ENCODE measurements at places on chromosomes 12 and 14. TPM values are rescaled to one million over a fixed set of nuclear protein-coding genes. Genes with fewer than 3 reads are reported as not detected.

- DNase-seq = no peak
Observed at GRCh38 chr12:43162138-43162537, 389.9 kb downstream of the ADAMTS20 start.

DNA sequence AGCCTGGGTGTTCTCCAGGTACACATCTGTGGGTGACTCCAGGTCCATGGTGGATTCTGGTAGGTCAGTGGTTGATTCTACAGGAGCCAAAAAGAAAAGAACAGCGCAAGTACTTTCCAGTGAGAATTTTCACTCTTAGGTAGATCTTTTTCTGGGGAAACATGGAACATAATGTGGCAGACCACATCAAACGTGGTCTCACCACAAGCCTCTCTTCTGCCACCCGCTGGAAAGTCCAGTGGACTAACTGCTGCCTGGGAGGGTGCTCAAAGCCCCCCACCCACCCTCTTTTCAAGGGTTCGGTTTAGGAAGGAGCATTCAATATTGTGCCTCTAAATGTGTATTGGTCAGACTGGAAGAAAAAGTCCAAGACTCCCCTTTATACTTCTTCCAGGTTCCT is 36.1 kb upstream of the PRB2 start:
- no peak for DNase-seq

KRT77 gene
- not detected for polyA plus RNA-seq

KNTC1 gene
- 30.6 TPM for polyA plus RNA-seq

RIMKLB gene
- 20.8 TPM for polyA plus RNA-seq

- DNase-seq = no peak
Observed at GRCh38 chr14:100717386-100717785, 9.3 kb upstream of the DLK1 start.

- no peak for DNase-seq
Observed at GRCh38 chr12:67881565-67881964, 107.7 kb upstream of the IFNG-AS1 start.

DNA sequence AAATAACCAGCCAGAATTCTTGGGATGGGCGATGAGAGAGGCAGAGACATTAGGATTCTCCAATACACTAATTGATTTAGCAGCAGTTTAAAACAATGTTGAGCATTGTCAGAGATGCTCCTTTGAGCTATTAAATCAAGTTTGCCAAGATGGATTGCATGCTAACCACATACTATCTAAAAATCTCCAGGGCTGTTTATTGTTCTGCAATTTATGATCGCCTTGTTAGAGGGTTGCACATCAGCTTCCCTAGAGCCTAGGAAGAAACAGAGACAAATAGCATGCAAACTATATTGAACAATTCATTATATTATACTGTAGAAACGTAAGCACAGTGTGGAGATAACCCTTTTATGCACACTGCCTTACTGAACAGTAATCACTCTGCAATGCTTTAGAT is 599.9 kb downstream of the SOX5 start:
- DNase-seq = no peak

DNA sequence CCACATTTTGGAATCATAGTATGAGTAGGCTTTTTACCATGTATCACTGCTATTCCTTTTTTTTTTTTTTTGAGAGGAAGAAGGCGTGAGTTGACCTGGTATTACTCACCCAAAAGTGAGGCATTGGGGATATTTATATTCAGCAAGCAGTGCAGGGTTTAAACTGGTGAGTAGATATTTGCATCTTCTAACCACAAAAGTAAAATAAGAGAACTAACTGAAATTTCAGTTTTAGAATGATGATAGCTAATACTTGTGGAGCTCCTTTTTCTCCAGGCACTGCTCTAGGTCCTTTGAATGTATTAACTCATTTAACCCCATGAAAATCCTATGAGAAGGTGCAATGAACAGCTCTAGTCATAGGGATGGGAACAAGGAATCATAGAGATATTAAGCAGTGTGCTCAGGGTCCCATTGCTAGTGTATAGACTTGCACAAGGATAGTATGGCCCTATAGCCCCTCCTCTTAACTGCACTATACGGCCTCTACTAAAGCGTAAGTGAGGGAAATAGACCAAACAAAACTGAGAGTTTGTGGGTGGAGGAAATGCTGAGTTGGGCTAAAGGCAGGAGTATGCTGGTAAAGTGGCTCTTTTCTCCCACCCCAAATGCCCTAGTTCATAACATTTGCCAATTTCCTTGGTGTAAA is 104.3 kb upstream of the MAX start:
- no peak for DNase-seq

DNA sequence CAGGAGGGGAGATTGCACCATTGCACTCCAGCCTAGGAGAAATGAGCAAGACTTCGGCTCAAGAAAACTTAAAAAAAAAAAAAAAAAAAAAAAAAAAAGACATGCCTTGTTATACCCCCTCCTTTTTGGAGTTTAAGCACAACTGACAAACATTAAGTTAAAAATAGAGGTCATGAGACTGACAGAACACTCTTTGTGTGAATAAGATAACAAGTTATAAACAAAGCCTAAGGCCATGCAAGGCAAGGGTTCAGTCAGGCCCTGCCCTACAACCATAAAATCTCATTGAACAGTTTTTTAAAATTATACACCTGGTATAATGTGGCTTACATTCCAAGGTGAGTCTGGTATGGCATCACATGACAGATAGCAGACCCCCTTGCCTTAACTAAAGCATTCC is 39.3 kb downstream of the TSPAN19 start:
- no peak for DNase-seq

DNA sequence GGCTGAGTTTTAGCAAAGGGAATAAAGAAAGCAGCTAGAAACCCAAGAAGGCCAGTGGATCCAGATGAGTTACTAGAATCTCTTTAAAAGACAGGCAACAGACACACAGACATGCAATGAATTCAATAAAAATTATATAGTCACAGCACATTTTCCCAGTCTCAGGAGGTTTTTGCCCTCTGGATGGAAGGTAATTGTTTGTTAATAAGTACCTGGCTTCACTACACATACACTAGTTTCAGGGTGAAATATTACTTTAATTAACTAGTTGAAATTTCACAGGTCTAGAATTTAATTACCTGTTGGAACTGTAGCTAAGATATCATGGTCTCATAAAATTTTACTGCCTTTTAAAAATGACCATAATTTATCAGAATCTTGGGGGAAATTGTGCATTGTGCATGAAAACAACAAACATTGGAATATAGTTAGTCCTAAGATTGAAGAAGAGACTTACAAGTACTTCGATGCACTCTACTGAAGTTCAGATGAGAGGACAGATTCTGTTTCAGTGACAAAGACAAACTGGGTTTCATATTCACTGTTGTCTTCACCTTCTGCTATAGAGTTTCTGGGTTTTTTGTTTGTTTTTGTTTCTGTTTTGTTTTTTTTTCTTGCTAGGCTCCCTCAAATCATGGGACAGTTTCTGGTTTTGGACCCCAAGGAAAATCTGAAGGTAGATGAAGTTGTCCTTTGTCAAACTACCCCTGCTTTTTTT is 277.0 kb upstream of the GARIN6 start:
- DNase-seq = no peak

FKBP4 gene
- polyA plus RNA-seq = 123 TPM

RAB15 gene
- 31.6 TPM for polyA plus RNA-seq

DNA sequence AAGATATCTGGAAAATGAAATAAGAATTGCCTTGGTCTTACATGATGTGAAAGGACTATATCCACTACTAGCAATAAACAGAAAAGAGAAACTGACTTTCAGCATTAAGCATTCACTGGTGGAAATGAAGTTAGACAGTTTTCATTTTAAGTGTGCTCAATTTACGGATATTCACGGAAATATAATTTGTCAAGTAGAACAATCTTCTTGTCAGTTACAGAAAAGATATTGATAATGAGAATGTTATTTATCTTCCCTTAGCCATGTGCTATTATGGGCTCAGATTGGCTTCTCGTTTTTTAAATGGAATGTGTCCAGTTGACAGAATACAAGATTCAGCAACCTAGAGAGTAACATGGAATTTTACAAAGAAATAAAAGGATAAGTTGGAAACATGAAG is 118.6 kb upstream of the SLCO1C1 start:
- DNase-seq = no peak

TGFB3 gene
- 1.3 TPM for polyA plus RNA-seq
